ENCODE measurements at places on chromosomes 11 and 22.

DNA sequence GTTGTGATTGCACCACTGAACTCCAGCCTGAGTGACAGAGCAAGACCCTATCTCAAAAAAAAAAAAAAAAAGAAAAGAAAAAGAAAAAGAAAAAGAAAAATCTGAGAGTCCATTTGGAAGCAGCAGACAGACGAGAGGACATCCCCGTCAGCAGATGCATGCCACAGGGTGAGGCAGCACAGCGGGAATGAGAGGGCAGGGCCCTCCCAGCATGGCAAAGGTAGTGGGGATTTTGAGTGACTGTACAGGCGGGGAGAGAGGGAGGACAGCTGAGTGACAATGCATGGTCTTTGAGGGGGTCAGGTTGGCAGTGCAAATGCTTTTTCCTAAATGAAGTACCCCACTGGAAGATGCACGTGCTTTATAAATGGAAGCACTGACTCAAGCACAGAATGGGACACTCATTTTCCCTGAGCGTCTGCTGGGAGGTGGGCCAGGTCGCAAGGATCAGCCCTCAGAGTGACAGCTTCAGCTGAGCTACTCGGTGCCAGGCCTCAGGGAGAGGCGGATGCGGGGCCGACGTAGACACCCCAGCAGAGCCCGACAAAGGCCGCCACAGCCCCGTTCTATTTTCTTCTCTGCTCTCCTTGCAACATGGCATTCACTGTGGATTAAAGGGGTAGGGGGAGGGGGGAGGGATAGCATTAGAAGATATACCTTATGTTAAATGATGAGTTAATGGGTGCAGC lies 113.5 kb downstream of the SHANK2 start:
- no peak for DNase-seq

DNA sequence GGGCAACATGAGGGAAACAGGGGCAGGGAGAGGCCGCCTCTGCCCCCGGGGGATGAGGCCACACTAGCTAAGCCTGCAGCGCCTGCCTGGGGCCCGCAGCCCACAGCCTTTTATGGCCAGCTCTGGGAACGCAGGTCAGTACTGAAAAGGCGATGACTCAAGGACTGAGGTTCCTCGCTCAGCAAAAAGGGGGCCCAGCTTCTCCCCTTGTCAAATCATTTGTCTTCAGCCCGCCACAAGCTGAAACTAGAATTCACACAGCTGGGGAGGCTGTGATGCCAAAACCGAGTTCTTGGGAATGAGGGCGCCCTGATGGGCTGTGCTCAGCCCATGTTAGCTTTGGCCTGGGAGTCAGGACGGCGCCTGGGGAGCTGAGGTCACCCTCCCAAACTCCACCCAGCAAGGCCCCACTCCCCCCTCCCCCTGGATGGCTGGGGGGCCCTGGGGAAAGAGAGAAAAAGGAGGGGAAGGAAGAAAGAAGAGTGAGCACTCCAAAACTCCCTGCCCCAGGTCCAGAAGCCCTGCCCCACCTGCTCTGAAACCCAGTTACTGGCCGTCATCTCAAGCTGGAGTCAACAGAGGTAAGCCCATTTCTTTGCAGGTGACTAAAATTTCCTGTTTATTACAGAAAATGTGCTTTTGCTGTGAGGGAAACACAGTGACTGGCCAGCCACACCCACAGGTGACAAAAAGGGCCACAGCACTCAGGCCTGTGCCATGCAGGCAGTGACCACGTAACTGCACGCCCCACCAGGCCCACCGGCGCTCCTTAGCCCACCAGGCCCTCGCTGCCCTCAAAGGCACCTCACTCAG lies 13.7 kb downstream of the EHD1 start:
- peak; percentile 93 for DNase-seq

GRCh38 chr11:75782540-75783263 lies 14.1 kb downstream of the DGAT2 start:
- no peak for DNase-seq

- peak; percentile 57 for DNase-seq
Measured at GRCh38 chr11:118290923-118291322, 13.6 kb upstream of the CD3E start.

DNA sequence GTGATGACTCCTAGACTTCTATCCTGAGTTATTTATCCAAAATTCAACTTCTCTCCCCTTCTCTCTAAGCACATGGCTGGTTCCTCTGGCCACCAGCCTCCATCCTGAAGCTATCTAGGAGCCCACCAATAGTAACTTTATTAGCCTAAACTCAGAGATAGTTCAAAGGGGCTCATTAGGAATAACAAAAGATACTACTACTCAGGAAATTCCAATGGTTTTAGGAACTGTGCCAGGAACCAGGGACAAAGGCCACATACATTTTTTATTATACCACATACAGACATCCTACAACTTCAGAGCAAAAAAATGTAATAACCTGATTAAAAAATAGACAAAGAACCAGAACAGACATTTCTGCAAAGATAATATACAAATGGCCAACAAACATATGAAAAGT lies 27.9 kb downstream of the SLC25A17 start:
- DNase-seq, result no peak

GRCh38 chr11:61482513-61482912 lies 26.0 kb upstream of the LRRC10B start:
- peak; percentile 45 for DNase-seq

GRCh38 chr11:125941267-125941618 lies 4.6 kb upstream of the VSIG10L2 start:
- DNase-seq, result no peak
